Activated naive CD8-positive, alpha-beta T cell treated with anti-CD3 and anti-CD28 coated beads, Interleukin-2, amount 50 U/mL, for 24 hours (primary cell): ENCODE measurements at places on chromosomes 5 and 9.

DNA sequence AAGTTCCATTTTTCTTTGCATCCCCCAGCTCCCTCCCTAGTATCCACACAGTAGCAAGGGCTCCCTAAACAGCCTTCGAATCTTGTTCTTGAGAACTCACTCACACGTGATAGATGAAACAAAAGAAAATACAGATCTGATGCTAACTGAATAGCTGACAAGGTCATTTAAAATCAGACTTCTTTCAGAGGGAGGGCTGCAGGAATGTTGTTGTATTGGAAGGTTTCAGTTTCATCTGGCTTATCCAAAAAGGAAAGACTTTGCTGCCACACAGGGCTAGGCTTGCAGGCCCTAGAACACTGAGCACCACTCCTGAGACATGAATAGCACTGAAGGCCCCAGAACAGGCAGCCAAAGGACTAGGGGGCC lies 3.2 kb downstream of the CD180 start:
- no peak for DNase-seq

GRCh38 chr5:8981016-8981415 lies 564.9 kb downstream of the SEMA5A start:
- no peak for DNase-seq

GRCh38 chr9:92378865-92379560 lies 25.4 kb downstream of the OGN start:
- no peak for DNase-seq

DNA sequence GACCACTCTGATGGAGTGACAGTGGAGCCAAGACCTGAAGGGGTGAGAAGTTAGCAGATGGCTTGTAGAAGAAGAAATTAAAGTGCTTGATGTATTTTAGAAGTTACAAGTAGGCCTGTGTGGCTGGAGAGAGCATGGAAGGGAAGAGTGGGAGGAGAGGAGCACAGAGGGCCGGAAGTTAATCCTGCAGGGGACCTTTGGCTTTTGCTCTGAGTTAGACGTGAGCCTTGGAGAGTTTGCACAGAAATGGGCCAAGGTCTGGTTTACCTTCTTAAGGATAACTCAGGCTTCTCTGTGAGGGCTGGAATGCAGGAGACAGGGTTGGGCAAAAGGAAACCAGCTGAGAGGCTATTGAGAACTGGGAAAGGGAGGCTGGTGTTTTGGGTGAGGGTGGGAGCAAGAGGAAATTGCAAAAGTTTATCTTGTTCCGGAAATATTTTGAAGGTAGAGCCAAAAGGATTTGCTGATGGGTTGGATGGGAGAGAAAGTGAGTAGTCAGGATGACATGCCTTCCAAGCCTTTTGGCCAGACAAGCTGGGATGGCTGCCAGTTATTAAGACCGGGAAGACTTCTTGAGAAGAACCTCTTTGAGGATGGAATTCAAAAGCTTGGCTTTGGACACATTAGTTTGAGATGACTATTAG lies 17.5 kb upstream of the F2RL1 start:
- no peak for DNase-seq

DNA sequence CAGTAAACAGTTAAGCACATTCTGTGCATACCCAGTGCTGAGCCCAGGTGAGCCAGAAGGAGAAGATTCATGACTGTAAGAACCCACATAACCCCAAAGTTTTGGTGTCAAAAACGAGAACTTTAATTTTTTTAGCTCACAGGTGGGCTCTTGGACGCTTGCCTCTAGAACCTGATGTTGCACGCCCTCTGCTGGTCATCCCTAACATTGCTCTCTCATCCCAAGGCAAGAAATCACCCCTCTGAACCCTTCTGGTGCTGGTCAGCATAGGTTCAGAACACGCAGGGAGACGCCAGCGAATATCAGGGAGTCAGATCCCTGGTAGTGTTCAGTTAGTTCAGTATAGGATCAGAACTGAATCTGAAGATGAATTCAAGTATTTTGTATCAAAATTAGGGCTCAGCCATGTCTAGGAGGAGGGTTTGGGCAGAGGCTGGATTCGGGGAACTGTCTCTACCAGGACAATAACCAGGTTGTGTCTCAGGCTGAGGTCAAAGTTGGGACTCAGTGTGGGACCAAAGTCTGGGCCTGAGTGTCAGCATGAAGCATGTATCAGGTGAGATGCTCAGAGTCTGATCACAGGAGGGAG lies 4.1 kb upstream of the DNAJB5 start:
- DNase-seq: peak; percentile 72

GRCh38 chr9:6632516-6633183 lies 12.9 kb downstream of the GLDC start:
- DNase-seq: no peak

GRCh38 chr9:131603711-131604439 lies 58.6 kb downstream of the PRRT1B start:
- DNase-seq: no peak

GRCh38 chr9:109908459-109909390 lies 128.7 kb downstream of the PALM2AKAP2 start:
- DNase-seq: no peak

- DNase-seq: no peak
Observed at GRCh38 chr5:59943452-59944113, 50.1 kb upstream of the PDE4D start.

DNA sequence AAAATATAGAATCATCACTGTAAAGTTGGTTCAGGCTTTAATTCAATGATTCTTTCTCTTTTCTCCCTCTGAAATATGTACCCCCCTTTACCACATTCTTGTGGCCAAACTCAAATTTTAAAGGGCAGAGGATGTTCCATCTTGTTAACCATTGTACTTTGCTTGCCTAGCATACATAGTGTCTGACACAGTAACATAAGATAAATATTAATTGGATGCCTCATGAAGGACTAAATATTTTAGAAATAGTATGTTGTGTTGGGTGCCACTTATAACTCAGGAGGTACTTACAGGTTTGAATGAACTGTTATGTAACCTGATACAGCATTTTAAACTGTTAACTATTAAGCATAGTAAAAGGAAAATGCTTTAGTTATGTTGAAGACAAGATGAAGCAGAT lies 71.5 kb downstream of the NIPBL start:
- DNase-seq: no peak

- DNase-seq: no peak
Observed at GRCh38 chr5:127988146-127988760, 95.3 kb upstream of the SLC12A2 start.

DNA sequence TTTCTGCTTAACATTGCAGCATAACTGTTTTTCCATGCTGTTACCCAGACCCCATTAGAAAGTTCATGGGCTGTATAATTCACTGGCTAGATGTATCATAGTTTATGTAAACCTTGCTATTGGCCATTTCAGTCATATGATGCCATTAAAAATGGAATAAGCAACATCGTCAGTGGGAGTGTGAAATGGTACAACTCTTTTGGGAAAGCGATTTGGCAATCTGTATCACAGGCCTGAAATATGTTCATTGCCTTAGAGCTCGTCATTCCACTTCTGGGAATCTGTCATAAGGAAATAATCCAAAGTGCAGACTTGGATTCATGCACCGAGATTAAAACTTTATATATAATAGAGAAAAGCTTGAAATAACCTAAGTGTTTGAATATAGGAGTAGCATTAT lies 77.9 kb upstream of the KLF4 start:
- no peak for DNase-seq
